ENCODE measurements at places on chromosomes 2 and 18. TPM values are rescaled to one million over a fixed set of nuclear protein-coding genes. Genes with fewer than 3 reads are reported as not detected.
A peak's percentile ranks its signal among the peaks of the same experiment; 100 is the strongest.

DNA sequence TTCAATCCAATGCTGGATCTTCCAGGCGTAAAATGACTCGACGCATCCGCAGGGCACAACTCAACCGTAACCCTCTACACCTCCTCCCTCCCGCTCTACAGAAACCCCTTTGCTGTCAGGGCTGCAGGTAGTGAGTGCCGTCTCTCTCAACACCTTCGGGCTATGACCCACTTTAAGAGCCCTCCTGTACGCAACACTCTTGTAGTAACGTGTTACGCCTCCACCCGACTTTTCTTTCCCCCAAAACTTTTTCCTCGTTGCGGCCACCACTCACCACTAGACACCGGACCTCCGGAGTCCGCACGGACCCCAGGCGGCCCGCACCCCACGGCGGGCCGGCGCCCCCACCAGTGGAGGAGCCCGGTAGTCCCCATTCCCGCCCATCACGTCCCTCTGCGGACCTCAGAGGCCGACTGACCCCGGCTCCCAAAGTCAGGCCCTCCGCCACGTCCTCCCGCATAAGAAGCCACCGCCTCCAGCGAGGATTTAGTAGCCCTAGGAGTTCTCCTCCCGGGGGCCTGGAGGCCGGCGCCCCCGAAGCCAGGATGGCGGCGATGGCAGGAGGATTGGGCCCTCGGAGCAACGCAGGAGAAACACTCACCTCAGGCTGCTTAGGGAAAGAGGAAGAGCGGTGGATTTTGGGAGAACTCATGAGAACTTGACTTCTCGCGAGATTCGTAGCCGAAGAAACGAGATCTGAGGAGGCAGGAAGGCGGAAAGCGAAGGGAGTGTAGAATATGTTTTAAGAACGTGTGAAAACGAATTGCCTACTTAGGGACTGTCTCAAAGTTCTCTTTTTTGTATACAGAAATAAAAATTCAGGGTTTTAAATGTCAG lies 5.0 kb upstream of the C18orf32 start:
- H3K4me1 ChIP-seq, result peaks cover 59% of the 10 kb centered on the region
- peak within 1 kb of the TSS; percentile 99 for H3K27ac ChIP-seq

ESPNL gene
- total RNA-seq, result 0.38 TPM

- no peak overlapping the region for H3K4me3 ChIP-seq
- no peaks in the 10 kb centered on the region for H3K4me1 ChIP-seq
- H3K27me3 ChIP-seq, result no peaks in the 10 kb centered on the region
- no peaks in the 10 kb centered on the region for H3K36me3 ChIP-seq
Observed at GRCh38 chr2:18597618-18598017, 8.2 kb upstream of the NT5C1B start.

ALLC gene
- total RNA-seq, result not detected

DNA sequence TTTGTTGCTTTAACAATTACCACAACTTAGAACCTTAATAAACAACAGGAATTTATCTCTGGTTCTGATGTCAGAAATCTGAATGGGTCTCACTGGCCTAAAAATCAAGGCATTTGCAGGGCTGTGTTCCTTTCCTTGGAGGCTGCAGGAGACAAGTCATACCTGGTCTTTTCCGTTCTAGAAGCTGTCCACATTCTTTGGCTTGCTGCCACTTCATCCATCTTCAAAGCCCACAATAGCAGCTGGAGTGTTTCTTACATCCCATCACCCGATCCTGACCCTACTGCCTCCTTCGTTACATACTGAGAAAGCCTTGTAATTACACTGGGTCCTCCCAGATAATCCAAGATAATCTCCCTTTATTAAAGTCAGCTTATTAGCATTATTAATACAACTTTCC lies 18.1 kb downstream of the NETO1 start:
- no peak overlapping the region for H3K4me3 ChIP-seq
- no peak for DNase-seq
- H3K27me3 ChIP-seq, result peaks cover 6% of the 10 kb centered on the region
- H3K27ac ChIP-seq, result no peak overlapping the region

DNA sequence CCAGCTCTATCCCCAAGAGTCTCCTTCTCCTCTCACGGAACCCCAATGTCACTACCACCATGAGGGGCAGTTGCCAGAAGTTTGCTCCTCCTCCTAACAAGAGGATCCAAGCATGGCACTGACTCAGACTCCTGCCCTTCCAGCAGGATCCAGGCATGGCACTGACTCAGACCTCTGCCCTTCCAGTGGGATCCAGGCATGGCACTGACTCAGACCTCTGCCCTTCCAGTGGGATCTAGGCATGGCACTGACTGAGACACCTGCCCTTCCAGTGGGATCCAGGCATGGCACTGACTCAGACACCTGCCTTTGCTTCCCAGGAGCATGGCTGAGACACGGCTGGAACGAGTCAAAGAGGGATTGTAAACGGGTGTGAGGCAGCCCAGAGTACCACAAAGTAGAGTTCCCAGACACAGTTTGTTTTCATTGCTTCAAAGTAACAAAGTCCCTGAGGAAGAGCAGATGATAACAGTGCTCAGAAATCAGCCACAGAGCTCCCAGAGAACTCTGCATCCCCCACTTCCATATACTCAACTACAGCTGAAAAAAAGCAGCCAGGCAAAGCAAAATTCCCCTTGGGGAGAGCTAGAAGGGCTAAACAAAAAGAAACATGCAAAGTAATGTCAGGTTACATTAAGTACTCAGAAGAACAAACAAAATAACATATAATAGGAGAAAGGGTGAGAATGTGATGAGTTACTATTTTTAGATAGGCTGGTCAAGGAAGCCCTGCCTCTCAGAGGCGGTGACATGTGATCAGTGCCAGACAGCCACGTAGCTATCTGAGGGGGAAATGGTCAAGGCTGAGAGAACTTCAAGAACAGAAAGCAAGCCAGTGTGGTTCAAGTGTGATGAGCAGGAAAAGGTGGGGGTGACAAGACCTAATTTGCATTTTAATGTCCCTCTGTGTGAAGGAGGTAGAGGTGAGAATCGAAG lies 3.0 kb downstream of the BUB1 start:
- H3K4me1 ChIP-seq, result peaks cover 31% of the 10 kb centered on the region
- H3K36me3 ChIP-seq, result peaks cover 4% of the 10 kb centered on the region
- no peak for DNase-seq

- H3K36me3 ChIP-seq, result no peaks in the 10 kb centered on the region
- H3K4me3 ChIP-seq, result no peak overlapping the region
- H3K27ac ChIP-seq, result peak overlapping the region; percentile 77
- H3K27me3 ChIP-seq, result no peaks in the 10 kb centered on the region
- H3K4me1 ChIP-seq, result peaks cover 33% of the 10 kb centered on the region
- DNase-seq, result no peak
Observed at GRCh38 chr2:174606336-174606735, 8.7 kb upstream of the WIPF1 start.

C1QL2 gene
- not detected for total RNA-seq

CGREF1 gene
- total RNA-seq, result 1.5 TPM

DNA sequence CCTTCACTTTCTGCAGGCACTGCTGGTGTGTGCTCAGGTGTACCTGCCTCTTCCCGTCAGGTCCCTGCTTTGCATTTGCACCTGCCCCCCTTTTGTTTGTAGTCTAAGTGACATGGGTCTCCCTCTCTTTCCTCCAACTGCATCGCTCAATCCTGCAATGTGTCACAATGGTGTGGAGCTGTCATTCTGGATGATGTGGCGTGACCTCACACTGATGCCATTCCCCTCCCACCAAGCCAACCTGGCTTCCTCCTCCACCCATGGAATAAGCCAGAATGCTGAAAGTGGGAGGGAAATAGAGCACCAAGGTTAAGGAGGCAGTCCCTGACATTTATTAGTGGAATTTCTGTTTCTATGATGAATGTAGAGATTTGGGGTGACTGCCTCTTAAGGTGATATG lies 156.7 kb downstream of the ZBTB7C start:
- no peak overlapping the region for H3K4me3 ChIP-seq
- H3K27me3 ChIP-seq, result peaks cover 25% of the 10 kb centered on the region
- H3K36me3 ChIP-seq, result peaks cover 2% of the 10 kb centered on the region
- H3K4me1 ChIP-seq, result no peaks in the 10 kb centered on the region
- H3K27ac ChIP-seq, result no peak overlapping the region
- DNase-seq, result no peak

DNA sequence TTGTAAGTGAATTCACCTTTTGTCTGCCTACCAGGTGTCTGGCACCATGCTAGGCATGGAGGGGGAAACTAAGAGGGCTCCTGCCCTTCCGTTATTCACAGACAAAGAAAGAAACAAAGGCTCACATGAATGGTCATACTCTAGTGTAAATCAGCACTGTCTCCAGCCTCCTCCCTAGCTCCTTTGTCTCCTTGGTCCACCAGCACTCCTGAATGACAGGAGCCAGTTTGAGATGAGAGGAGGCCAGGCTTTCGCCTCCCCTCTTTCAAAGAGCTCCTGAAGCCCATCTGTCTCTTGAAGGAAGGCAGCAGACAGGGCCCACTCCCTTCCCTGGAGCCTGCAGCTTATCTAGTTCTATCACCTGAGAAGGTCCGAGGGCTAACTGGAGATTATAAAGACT lies 18.7 kb downstream of the SATB2 start:
- no peaks in the 10 kb centered on the region for H3K4me1 ChIP-seq
- H3K36me3 ChIP-seq, result no peaks in the 10 kb centered on the region
- no peak for DNase-seq
- peaks cover 15% of the 10 kb centered on the region for H3K27me3 ChIP-seq

GRCh38 chr18:45066886-45067285 lies 386.2 kb downstream of the SETBP1 start:
- H3K36me3 ChIP-seq, result peaks cover 22% of the 10 kb centered on the region
- H3K27ac ChIP-seq, result no peak overlapping the region
- H3K4me3 ChIP-seq, result no peak overlapping the region
- H3K27me3 ChIP-seq, result peaks cover 11% of the 10 kb centered on the region

DNA sequence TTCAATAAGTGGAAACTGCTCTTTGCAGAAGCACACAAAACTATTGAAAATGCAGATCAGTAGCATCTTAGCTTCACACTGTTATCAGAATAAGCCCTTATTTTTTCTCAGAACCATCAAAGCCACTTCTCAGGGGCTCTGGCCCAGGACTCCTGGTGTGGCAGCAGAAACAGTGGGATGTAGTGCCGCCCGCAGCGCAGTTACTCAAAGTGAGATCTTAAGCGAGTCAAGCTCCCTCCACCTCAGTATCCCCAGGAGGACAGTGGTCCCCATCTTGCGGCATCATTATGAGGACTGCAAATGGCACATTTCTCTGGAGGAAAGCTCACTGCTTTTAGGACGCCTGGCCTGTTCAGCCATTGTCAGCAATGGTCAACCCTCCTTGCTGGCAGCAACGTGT lies 60.0 kb downstream of the MBP start:
- no peaks in the 10 kb centered on the region for H3K27me3 ChIP-seq
- H3K4me1 ChIP-seq, result peaks cover 41% of the 10 kb centered on the region
- no peak overlapping the region for H3K4me3 ChIP-seq
- H3K36me3 ChIP-seq, result peaks cover 1% of the 10 kb centered on the region
- H3K27ac ChIP-seq, result peak overlapping the region; percentile 98

- H3K4me1 ChIP-seq, result peaks cover 18% of the 10 kb centered on the region
- H3K36me3 ChIP-seq, result peaks cover 6% of the 10 kb centered on the region
- no peaks in the 10 kb centered on the region for H3K27me3 ChIP-seq
- peak overlapping the region; percentile 81 for H3K27ac ChIP-seq
- DNase-seq, result no peak
Observed at GRCh38 chr2:219207884-219208740, 1.5 kb downstream of the ZFAND2B start.

DNA sequence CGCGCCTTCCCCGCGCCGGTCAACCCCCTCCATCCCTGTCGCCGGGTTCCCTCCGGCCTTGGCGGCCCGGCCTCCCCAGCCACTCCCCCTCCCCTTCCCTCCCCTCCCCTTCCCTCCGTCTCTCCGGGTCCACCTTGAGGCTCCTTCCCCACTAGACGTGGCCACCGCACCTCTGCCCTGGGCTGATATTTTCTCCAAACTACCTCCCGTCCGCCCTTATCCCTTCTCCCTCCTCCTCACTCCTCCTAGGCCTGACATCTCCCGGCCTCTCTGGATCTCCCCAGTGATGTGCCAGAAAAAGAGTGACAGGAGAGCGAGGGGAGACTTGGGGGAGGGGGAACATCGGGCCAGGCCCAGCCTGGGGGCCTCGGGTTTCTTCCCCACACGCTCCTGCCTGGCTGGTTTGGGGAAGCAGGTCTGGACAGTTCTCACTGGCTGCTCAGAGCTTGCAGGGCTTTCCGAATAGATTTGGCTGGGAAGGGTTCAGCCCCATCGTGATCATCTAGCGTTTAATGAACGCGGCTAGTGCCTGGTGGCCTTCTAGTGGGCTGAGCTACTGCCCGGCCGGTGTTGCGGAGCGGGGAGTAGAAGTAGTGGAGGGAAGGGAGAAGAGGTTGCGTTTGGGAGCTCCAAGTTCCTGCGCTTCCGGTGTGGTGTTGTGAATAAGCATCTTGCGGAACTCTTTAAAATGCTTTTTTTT lies 641 bp downstream of the MAPRE3 start:
- H3K27me3 ChIP-seq, result peaks cover 48% of the 10 kb centered on the region
- H3K36me3 ChIP-seq, result no peaks in the 10 kb centered on the region
- H3K4me1 ChIP-seq, result peaks cover 17% of the 10 kb centered on the region
- no peak for DNase-seq
- H3K27ac ChIP-seq, result peak overlapping the region; percentile 48
- H3K4me3 ChIP-seq, result peak overlapping the region; percentile 71

DBI gene
- total RNA-seq, result 43.3 TPM

Data from mesothelial cell of epicardium (in vitro differentiated cells).